ENCODE measurements at places on chromosomes 16 and 17. TPM values are rescaled to one million over a fixed set of nuclear protein-coding genes. Genes with fewer than 3 reads are reported as not detected.

XAF1 gene
- 28.2 TPM for total RNA-seq

CACNA1H gene
- total RNA-seq = 8.5 TPM

ST6GALNAC1 gene
- total RNA-seq = 1.9 TPM

CDH15 gene
- not detected for total RNA-seq

C16orf87 gene
- 4.4 TPM for total RNA-seq

PRR35 gene
- not detected for total RNA-seq

KNOP1 gene
- total RNA-seq = 19.9 TPM

DHRS7C gene
- not detected for total RNA-seq

Measured in omental fat pad (tissue), 4 donors.